ENCODE measurements at places on chromosomes 2 and 18.

DNA sequence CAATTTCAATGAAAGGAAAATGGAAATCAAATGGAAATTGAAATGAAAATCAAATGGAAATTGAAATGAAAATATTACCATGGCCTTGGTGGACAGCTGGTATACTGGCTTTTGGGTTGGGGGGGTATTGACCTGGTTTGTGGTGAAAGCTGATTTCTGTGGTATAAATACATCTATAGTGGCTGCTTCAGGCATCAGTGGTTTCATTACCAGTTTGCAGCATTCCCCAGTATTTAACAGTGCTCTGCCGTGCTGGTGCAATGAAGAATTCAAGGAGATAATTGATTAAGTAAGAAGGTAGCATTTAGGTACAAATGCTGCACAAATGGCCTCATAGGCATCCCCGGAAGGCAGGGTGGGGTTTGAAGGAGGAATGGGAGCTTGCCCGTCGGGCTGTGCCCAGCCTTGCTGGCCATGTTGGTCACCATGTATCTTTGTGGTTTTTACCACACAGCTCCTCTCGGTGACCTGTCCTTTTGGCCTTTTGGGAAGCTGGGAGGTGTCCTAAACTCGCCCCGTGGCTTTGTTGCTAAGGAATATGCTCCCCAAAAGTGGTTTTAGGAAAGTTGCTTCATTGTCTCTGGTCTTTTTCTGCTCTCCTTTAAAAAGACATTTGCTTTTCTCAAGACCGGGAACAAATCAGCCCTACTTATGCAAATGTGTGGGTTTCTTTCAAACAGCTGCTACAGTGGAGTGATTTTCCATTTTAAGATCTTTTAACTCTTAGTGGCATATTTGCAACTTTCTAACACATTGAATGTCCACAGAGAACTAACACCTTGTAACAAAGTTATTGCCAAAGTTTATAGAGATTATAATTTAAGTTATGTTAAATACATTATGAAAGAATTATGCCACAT lies 28.6 kb downstream of the SNTG2 start:
- no peak for DNase-seq

DNA sequence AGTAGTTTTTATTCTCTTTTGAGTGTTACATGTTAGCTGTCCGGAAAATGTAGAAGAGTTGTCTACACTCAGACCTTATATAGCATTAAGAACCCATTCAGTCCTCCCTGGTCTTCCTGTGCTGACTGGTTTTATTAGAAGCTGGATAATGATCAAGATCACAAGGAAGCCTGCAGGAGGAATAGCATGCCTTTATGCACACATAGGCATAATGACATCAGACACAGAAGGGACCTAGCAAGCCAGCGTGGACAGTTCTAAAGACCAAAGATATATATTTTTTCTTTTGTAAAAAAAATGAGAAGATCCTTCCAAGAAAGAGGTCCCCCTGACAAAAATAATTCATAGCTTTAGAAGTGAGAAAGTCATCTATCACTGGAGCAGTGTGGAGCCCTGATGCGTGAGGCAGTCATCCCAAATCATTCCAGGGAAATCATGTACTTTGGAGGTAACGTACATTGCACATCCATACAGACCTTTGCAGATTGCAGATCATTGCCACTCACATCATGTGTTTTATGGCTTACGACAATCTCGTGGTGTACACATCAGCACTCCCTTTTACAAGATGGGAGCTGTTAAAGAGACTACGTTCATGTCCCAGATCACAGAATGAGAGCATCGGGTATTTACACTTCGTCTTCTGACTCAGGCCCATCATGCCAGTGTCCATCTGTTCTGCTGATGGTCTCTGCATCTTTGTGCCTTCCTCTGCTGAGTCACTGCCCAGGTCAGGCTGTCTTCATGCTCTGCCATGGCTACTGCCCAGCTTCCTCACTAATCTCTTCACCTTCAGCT lies 334.0 kb downstream of the SOCS6 start:
- no peak for DNase-seq

DNA sequence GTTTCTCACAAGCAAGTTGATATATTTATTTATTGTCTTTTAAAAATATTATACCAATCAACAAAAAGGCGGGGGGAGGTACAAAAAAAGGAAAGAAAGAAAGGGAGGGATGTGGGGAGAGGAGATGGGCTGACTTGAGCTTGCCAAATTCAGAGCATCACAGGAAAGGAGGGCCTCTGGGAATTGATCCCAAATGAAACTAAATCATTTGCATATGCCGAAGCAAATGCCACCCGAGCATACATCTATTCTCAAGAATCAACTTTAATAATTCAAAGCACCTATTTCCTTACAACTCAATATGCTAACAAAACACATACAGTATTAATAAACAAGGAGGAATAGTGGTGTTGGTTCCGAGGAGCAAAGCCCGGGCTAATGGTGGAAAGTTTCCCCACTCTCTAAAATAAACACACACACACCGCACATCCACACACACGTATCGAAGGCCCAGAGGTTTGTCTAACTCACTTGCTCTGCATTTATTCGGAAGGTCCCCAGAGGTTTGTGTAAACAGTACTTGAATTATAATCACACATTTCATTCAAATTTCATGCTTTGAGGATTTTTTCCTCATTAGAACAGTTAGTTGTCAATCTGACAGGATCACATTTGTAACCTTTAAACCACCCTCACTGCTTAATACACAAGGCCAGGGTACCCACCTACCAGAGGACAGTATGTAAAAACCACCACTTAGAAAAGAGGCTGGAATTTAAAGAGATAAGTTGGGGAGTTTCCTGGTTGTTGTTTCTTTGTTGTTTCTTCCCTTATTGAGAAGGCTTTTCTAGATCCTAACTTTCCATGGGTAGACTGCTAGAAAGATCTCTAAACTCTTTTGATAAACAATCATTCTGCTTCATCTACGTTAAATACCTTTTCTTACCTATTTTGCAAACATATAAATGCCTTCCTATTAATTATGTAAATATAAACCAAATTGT lies 264.7 kb downstream of the TCF4 start:
- no peak for DNase-seq

DNA sequence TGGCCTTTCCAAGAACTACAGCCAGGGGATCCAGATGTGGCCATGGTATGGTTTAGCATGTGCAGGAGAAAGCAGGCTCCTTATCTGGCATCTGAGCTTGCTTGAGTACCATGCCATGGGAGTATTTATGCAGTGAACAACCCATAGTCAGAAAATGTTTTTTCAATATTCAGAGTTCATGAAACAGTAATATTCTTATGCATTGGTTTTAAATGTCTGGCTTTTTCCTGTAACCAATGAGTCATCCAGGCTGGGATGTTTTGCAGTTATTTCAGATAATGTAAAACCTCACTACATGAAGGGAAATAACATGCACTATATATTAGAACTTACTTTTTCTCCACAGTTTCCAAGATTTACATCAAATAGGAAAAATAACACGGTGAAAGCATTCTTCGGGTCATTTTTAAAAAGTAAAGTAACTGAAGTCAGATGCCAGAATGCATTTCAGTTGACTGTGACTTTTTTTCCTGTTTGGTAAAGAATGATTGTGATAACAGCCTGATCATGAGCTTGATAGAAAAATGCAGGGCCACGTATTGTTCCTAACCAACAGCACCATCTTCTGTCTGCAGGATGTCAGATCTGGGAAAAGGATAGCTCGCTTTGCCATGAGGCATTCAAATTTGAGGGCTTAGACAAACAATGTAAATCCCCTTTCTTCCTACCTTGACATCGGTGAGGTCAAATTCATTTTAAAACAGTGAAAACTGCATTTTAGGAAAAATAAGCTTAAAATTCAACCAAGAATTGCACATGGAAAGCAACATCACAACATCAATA lies 152.8 kb downstream of the DSC3 start:
- no peak for DNase-seq

GRCh38 chr2:216119986-216120385 lies 10.8 kb downstream of the XRCC5 start:
- no peak for DNase-seq

- DNase-seq = no peak
Observed at GRCh38 chr2:170969030-170969429, 40.0 kb downstream of the GORASP2 start.

DNA sequence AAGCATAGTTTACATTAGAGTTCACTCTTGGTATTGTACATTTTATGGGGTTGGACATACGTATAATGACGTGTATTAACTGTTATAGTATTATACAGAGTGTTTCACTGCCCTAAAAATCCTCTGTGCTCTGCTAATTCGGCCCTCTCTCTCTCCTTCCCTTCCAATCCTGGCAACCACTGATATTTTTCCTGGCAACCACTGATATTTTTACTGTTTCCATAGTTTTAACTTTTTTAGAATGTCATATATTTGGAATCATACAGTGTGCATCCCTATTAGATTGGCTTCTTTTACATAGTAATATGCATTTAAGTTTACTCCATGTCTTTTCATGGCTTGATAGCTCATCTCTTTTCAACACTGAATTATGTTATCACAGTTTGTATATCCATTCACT lies 526.7 kb downstream of the RIT2 start:
- no peak for DNase-seq

DNA sequence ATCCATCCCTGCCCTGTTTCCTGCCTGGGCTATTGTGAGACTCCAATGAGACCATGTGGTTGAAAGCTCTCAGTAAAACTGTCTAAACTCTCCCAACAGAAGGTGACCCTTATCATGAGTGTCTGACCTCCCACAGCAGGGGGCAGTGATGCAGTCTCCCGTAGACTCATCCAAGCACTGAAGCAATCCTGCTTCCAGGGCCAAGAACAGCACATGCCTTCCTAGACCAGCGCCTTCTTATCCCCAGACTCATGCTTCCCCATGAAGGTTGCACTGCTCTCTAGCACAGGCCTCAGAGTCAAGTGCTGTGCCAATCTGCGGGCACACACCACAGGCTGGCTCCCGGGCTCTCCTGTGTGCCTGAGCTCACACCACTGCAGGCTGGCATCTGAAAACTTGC lies 112.3 kb downstream of the TNS1 start:
- no peak for DNase-seq

DNA sequence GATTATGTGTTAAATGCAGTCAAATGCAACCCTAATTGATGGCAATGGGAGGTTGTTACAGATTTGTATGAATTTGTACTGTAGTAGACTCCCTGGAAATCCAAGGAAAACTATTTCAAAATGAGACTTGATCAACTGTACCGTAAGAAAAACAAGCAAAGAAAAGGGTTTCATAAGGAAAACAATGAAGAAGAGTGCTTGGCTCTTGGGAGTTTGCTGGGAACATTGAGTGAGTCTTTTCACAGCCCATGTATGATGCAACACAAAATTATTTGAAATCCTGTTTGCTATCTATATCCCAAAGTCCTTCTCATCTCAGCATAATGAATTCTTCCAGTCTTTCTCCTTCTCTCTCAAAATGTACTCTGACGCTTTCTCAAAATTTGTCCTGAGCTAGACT lies 67.0 kb upstream of the OSR1 start:
- no peak for DNase-seq

GRCh38 chr2:178208817-178209216 lies 14.5 kb downstream of the OSBPL6 start:
- no peak for DNase-seq

DNA sequence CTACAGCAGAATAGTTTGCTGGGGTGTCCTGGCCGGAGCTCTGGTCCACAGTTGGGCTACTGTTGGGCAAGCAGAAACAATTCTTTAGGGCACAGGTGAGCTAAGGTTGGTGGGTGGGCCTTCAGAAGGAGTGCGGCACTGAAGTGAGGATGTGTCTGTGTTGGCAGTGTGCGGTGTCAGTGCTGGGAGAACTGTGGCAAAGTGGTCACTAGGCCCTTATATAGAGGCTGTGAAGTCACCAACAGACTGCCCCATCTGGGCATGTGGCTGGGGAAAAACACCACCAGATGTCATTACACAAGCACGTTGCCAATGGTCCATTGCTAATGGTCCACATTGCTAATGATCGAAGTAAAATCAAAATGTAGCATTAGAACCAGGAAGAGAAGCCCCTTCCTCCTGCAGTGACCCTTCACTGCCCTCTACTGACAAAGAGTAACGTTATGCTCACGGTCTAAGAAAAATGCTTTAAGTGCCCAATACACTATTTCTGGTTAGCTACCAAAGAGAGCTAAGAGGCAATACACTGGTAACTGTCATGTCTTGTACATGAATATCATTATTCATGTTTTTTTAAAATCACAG lies 21.3 kb downstream of the SCN1A start:
- no peak for DNase-seq

GRCh38 chr2:109478906-109479493 lies 134.8 kb downstream of the SEPTIN10 start:
- no peak for DNase-seq

DNA sequence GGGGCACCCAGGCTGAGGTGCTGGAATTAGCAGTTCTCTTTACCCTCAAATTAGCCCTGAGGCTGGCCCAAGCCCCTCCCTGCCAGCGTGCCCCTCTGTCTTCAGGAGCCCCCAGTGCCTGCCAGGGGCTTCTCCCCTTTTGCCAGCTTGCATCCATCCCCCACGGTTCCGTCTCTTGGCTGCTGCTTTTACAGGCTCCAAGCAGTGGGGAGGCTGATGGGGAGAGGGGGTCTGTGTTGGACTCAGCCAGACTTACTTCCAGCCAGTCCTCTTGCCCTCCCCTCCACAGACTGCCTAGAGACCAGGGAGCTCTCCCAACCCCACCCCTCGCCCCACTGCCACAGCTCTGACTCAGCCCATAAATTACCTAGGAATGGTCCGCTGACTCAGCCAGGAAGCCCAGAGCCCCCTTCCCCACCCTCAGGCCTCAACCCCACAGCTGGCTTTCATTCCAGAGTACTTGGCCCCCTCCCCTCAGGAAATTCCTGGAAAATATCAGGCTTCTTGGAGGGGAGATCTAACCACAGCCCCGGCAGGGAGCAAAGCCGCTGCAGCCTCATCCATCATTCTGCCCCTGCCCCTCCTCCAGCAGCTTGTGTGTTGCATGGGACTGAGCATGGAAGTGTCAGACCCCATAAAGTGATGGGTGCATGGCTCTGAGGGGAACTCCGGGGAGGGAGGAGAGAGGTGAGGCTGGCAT lies 184.6 kb downstream of the ZFP36L2 start:
- no peak for DNase-seq

DNA sequence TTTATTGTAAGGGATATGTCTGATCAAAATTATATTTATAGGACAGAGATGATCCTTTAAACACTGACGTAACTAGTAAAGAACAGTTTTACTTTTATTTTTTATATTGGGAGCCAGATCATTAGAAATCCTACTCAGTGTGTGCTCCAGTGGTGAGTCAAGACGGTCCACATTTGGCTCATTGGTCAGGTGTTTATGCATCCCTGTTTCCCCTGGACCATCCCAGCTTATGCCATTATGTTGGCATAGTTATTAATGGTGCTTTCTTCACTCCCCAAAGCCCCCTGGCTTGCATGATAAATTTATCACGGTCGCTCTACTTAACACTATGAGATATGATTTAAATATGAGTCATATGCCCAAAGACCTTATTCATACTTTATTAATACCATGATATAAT lies 293.4 kb downstream of the XIRP2 start:
- DNase-seq = no peak

Measured in activated CD8-positive, alpha-beta memory T cell treated with anti-CD3 and anti-CD28 coated beads for 1 hour (primary cell).